ENCODE measurements at places on chromosomes 16 and 17.

- DNase-seq, result no peak
Observed at GRCh38 chr16:3986235-3986544, 105.7 kb upstream of the CREBBP start.

DNA sequence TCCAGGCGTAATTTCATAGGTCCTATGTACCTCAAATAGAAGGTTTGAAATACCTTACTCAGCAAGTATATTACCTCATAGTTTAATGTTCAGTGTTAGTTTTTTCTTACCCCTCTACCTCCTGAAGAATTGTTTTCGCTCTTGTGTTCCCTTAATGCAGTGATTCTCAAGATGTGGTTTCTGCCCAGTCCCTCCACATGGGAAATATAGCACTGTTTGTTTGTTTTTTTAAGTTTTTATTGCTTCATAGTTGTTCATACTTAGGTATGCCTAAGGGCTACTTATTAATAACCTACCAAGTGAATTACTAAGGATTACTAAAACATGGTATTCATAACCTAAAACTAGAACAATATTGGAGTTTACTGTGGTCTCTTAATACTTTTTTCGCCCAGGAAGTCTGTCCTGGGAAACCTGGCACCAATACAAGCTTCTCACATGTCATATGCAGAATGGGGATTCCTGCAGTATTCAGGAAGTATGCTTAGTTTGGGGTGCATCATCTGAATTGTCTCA lies 5.0 kb downstream of the RSPRY1 start:
- no peak for DNase-seq

GRCh38 chr16:54931120-54932014 lies 702 bp downstream of the IRX5 start:
- peak; percentile 39 for DNase-seq

- no peak for DNase-seq
Observed at GRCh38 chr17:31073411-31073810, 21.4 kb upstream of the NF1 start.

DNA sequence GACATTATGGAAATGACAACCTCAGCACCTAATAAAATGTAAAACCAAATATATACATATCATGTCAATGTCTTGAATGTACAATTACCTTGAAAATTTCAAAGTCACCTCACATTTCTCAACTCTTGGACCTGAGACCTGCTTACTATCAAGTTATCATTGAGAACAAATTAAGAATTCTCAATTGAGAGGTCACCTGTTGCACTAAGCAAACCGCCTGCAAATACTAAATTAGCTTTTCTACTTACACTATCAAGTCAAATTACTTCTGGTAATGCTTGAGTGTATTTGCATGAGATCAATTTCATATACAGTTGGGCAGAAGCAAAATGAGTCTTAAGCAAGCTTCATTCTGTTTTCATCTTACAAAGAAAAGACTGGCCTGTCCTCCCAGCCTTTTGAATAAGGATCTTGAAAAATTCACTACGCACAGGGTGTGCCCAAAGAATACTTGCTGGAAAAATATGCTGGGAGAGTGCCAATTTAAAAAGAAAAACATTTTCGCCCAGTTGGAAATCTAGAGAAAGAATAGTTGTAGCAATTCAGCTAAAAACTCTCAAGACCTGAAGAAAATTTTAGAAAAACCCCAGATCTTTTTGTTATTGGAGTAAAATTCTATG lies 35.7 kb downstream of the KANSL1 start:
- DNase-seq, result no peak

GRCh38 chr16:81758376-81758775 lies 20.7 kb upstream of the PLCG2 start:
- no peak for DNase-seq

GRCh38 chr16:85917012-85917411 lies 18.1 kb downstream of the IRF8 start:
- no peak for DNase-seq

DNA sequence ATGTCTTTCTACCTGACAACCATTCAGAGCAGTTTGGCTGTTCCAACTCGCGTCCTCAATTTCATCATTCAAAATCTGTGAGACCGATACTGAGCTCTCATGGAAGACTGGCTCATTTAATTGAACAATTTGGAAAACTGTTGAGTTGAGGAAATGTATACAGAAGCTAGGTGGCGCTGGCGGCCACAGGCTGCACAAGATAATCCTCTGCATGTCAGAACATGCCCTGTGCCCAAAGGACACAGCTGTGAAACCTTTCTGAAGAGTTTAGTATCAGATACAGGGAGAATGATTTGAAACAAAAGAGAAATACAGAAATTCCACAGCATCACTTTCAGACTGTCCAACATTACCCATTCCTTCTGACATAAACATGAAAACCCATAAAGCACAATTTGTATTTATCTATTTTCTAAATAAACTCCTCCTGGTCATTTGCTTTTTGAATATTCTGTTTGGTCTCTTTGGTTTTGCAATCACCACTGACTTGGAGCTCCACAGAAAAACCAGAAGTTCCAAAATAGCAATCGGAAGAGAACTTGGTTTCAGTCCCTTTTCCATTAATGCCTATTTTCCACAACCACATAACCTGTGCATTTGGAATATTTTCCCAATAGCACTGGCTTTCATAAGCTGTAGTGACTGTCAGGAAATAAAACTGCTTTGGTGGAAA lies 192.8 kb downstream of the MAP2K6 start:
- peak; percentile 59 for DNase-seq

DNA sequence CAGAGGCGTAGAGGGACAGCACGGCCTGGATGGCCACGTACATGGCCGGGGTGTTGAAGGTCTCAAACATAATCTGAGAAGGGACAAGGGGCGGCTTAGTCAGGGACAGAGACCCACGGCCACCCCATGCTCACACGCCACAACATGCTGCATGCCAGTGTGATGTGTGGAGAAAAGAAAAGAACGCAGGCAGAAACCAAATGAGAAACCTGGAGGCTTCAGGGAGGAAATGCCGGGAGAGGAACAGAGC lies 1.1 kb downstream of the ACTG1 start:
- no peak for DNase-seq

DNA sequence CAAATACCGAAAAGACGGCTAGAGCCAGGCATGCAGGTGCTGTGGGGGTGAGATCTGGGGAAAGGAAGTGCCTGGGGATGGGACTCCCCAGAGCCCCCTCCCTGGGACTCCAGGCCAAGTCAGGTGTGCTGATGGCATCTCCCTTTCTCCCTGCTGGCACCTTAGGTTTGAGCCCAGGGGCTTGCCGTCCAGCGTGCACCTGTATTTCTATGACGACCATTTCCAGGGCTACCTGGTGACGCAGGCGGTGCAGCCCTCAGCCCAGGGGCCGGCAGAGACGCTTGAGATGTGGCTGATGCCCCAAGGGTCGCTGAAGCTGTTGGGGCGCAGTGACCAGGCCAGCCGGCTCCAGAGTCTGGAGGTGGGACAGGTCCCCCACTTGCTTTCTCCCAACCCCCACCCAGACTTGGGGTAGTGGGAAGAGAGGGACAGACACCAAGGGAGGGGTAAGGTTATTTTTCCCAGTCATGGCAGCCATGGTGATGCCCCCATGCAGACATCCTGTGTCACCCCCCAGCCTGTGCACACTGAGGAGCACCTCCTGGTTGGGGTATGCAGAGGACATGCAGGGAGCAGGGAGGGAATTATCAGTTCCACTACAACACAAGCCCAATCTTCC lies 11.1 kb downstream of the XYLT2 start:
- no peak for DNase-seq

DNA sequence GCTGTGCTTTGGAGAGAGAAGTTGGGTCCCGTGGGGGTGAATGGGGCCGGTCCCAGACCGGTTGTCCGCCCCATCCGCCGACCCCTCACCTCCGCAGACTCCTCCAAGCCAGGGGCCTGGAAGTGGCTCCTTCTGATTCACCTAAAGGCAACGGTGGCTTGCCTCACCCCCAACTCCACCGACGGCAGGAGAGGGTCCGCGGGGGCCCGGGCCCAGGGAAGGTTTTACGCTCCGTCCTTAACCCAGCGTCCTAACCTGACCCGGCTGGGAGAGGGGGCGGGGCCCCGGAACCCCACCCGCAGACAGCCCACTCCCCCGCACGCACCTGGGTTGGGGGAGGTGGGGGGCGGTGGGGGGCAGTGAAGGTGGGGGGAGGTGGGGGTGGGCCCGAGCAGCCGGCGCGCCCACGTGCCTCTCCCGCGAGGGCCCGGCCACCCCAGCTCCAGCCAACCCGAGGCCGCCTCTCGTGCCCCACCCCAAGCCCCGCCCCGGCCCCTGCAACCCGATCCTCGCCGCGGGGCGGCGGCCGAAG lies 12.7 kb upstream of the CD300A start:
- DNase-seq, result no peak

GRCh38 chr16:49542946-49543630 lies 169.5 kb downstream of the C16orf78 start:
- no peak for DNase-seq

DNA sequence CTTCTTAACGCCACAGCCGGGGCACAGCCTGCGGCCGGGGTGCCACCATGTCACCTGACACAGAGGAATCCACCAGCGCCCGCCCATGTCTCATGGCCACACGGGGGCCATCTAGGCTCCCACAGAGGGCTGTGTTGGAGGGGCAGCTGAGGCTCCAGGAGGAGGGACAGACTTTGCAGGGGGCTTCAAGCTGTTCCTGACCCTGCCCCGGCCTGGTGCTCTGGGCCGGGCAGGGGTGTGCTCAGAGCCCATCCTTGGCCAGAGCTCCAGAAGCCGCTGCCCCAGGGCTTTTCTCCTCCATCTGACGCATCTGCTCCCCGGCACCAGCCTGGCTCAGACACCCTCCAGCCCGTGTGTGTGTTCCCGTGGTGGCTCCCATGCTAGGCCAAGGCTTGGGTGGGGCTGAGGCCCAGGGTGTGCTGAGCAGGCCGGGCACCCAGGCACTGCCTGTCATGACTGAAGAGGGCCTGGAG lies 7.8 kb upstream of the SLC38A10 start:
- DNase-seq, result no peak

DNA sequence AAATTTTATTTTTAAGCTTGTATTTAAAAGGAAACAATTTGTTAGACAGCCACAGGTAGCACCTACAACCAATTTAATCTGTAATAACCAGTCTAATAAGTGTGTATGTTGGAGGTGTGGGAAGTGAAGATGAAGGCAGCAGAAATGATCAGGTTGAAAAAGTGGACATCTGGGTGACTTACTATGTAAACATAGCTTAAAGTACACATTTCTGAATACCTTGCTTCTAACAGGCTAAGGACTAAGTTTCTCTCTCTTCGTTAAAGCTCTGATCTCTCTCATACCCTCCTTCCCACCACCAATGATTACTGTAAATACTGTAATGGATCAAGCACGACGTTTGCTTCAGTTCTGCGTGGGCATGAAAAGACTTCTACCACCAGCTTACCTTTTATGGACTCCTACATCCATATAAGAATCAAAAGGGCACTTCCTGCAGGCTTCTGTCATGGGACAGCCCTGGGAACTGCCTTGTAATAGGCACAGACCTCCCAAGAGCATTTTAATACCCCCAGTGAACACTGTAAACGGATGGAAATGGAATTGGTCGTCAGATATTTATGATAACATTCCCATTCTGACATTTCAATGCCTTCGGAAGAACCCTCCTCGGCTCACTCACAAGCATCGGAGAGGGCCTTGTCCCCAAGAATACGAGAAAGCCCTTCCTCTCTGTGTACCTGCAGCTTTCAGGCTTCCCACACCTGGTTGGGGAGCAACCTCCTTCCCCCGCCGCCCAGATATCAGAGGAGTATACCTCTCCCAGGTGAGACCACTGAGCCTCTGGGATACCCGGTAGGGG lies 700 bp downstream of the CCDC43 start:
- DNase-seq, result no peak

DNA sequence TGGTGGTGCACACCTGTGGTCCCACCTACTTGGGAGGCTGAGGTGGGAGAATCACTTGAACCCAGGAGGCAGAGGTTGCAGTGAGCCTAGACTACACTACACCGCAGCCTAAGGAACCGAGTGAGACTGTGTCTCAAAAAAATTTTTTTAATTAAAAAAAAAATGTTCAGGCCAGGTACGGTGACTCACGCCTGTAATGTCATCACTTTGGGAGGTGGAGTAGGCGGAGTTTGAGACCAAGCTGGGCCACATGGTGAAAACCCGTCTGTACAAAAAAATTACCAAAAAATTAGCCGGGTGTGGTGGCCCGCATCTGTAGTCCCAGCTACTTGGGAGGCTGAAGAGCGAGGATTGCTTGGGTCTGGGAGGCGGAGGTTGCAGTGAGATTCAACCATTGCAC lies 3.6 kb upstream of the FAM222B start:
- no peak for DNase-seq

DNA sequence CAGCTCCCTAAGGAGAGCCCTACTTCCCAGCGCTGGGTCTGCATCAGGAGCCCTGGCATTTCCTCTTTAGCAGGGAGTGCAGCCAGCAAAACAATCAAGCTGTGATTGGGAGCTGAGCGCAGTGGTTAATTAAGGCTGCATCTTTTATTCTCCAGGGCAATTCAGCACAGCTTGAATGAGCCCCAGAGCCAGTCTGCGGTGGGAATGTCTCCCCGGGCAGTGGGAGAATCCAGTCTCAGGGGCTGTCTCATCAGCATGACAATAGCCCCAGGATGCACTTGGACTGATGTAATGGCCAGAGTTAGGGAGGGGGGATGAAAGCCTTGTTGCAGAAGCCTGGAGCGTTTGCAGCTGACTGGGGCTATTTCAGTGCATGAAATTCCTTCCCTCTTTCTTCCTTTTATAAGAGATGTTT lies 292.6 kb upstream of the SOX9 start:
- peak; percentile 97 for DNase-seq

DNA sequence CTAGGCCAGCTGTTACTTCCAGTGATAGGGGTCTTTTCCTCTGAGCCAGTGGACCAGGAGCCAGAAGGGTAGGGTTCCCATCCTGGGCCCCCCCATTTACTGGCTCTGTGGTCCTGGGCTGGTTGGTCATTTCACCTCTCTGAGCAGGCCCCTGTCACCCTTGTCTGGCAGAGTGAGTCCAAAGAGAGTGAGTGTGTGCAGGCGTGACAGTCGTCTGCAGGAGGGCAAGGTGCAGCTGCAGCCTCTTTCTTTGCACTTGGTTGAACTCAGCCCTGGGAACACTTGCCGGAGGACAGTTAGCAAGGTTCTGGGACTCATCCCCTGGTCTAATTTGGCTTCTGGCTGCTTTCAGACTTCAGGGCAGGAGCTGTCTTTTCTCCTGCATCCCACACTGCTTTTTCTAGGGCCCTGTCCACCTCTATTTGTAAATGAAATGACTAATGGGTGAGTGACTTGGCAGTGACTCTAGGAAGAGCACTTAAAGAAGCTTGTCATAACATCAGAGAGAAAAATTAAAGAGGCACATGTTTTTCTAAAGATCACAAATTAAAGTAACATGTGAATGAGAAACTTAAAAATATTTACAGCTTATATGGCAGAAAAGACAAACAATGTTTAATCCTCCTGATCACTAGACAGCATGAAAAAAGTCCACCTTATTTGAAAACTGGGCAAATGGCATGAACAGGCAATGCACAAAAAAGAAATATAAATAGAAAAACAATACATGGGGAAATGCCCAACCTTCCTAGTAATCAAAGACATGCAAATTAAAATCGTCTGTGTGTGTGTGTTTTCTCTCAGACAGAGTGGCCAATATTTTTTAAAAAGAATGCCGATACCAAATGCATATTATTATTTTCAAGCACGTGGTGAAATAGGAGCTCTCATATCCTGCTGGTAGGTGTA lies 137.5 kb downstream of the NTN1 start:
- no peak for DNase-seq

GRCh38 chr16:87657621-87658192 lies 55.4 kb downstream of the JPH3 start:
- no peak for DNase-seq

- no peak for DNase-seq
Observed at GRCh38 chr16:1533443-1533951, at the start of gene TMEM204. TMEM204 (plus strand) TSS chr16:1533666; CDS start chr16:1534276, 610 bp downstream.

Data from COR-L47 (cell line).